NCI-H2171 (cell line): ENCODE measurements at places on chromosomes 6 and 20.

DNA sequence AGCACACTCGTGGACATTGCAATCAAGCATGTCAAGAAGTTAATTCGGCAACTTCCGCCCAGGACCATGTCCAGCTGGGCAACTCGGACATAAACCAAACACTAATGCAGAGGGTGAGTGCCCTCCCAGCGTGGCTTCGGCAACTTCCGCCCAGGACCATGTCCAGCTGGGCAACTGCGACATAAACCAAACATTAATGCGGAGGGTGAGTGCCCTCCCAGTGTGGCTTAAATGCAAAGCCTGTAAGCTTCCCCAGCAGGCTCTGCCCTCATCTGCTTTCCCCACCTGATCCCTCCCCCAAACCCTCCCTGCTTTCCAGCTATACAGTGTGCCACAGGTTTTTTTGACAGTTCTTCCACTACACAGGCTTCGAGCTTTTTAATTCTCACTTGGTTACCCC is 143.4 kb downstream of the PXDC1 start:
- DNase-seq, result no peak

DNA sequence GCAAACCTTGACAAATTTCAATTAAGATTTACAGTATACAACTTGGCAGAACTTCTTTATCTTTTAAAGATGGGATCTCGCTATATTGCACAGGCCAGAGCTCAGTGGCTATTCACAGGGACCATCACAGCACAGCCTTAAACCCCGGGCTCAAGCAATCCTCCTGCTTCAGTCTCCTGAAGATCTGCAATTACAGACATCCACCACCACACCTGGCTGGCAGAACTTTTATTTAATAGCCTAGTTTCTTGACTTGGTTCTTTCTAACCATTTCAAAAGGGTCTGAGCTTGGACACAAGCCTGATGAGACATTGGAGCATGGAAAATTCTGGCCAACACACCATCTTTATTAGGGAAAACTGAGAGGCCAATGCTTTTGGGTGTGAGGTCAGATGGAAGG is 151.6 kb upstream of the KCNG1 start:
- no peak for DNase-seq

- no peak for DNase-seq
These were observed 152.2 kb downstream of the OPN5 start for GRCh38 chr6:47934023-47934422.

DNA sequence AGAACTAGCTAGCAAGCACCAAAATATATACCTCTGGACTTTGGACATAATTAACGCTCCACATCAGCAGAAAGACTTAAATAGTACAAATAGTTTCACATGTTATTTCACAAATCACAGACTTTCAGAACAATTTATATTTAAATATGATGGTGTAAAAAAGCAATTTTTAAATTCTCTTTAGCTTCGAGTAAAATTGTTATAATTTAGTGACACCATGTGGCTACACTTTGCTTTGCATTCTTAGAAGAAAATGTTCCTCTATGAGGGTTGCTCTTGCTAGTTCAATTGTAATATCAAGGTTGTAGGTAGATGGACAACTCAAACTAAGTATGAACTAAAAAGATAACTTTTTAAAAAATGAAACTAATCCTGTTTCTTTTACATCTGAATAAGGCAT is 69.0 kb downstream of the BTBD9 start:
- no peak for DNase-seq

- DNase-seq, result no peak
These were observed 119.9 kb upstream of the TRAF3IP2 start for GRCh38 chr6:111725446-111726112.

DNA sequence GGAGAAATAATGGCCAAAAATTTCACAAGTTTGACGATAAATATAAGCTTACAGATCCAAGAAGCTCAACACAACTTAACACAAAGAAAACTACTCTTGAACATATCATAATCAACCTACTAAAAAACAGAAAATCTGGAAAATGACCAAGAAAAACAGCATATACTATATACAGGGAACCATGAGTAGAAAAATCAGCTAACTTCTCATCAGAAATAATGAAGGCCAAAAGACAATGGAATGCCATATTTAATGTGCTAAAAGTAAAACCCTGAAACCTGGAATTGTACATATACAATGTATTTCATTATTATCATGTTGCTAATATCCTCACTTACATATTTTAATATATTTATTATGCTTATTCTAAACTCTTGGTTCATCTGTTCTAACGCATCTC is 25.3 kb downstream of the MAPK13 start:
- no peak for DNase-seq

GRCh38 chr6:16060039-16060438 is 68.8 kb upstream of the MYLIP start:
- no peak for DNase-seq

GRCh38 chr6:20366082-20366830 is 35.4 kb upstream of the E2F3 start:
- no peak for DNase-seq

GRCh38 chr6:37155394-37156312 is 14.3 kb upstream of the PIM1 start:
- no peak for DNase-seq

DNA sequence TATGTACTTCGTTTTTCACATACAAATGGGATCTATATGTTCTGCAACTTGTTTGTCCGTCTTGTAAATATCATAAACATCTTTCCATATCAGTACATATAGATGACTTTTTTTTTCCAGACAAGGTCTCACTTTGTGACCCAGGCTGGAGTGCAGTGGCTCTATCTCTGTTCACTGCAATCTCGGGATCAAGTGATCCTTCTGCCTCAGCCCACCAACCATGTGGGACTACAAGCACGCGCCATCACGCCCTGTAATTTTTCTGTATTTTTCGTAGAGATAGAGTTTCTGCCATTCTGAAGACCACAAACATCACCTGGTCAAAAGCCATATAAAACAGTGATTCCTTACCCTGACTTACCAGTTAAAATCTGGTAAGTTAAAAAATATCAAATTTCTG is 37.7 kb upstream of the SYNCRIP start:
- DNase-seq, result no peak

GRCh38 chr6:5679270-5679669 is 327.5 kb downstream of the NRN1 start:
- no peak for DNase-seq

DNA sequence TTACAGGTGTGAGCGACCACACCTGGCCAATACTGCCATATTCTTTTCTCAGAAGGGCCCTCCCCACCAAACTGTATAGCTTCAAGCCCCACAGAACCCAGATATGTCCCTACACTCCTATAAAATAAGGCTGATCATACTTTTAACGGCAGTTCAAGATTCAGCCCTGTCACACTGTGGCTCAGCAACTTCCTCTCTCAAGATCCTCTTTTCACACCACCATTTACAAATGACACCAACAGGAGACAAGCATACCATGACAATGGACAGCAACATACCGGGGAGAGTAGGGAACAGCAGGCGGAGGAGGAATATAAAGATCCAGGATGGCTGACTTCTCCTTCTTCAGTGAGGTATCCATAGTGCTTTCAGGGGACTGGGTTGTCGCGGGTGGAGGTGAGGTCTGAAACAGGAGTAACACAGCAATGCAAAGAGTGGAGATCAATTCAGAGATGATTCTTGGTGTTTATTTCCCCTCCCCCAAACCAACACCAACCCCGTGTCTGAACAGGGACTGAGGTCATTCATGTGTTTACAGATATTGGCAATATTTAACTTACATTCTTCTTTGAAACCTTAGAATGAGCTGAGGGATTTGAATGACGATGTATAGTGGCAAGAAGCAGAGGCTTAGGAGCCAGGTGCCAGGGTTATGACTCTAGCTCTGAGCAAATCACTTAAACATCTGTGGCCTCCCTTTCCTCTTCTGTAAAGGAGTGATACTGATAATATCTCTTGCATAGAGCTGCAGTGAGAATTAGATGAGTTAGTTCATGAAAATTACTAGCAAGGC is 57.6 kb upstream of the IPCEF1 start:
- no peak for DNase-seq

- DNase-seq, result no peak
These were observed 434.5 kb upstream of the JAG1 start for GRCh38 chr20:11108102-11108810.

GRCh38 chr6:162109480-162110050 is 618.0 kb downstream of the PRKN start:
- no peak for DNase-seq

DNA sequence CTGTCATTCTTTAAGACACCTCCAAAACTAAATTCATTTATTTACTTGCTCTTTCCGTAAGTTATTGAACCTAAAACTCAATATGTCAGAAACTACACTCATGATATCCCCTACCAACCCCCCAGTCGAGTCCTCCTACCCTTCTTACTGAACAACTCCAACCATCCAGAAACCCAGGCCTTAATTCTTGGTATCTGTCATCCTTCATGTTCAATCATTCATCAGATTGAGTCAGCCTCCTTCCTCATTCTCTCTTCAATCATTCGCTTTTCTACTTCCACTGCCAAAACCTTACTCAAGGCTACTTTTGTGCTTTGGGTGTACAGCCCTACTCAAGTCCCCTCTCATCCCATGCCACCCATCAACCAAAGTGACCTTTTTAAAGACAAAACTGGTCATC is 95.7 kb downstream of the SMLR1 start:
- DNase-seq, result no peak

GRCh38 chr6:167976708-167977107 is 20.8 kb upstream of the KIF25 start:
- DNase-seq, result no peak

DNA sequence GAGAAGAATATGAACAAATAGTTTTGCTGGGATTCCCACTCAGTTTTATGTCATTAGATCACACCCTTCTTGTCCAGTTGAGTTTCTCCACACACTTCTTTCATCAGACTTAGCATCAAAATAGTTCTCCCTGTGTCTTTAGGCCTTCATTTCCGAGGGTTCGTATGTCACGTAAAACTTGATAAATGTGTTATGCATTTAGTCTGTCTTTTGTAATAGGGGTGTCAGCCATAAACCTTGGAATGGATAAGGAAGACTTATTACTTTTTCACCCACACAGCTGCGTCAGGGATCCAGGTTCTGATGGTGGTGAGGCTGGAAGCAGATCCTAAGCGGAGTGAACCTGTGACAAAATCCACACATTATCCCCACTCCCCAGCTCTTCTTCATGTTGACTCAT is 246.8 kb downstream of the CD83 start:
- DNase-seq, result no peak

DNA sequence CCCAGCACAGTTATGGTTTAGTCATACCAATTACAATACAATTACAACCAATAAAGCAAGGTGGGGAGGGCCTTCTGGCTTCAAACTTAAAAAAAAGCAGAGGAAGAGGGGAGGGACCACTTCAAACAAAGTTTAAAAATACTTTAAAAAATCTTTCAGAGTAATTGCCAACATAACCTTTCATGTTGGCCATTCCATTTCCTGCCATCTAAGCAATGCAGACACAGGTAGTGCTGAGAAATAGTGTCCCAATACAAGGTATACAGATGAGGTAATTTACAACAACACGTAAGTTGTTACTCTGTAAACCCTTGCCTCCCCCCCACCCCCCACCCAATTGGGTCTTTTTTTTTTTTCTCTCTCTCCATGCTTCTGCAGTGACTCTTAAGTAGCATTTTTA is 18.8 kb upstream of the TBC1D20 start:
- DNase-seq, result no peak

GRCh38 chr6:149628875-149629510 is 19.5 kb downstream of the KATNA1 start:
- DNase-seq, result no peak

- no peak for DNase-seq
These were observed 100.6 kb downstream of the HIVEP1 start for GRCh38 chr6:12112540-12113189.
